Activated naive CD4-positive, alpha-beta T cell treated with anti-CD3 and anti-CD28 coated beads, Interleukin-2, amount 50 U/mL, for 72 hours (primary cell): ENCODE measurements at places on chromosomes 7 and 10. TPM values are rescaled to one million over a fixed set of nuclear protein-coding genes. Genes with fewer than 3 reads are reported as not detected.

DNA sequence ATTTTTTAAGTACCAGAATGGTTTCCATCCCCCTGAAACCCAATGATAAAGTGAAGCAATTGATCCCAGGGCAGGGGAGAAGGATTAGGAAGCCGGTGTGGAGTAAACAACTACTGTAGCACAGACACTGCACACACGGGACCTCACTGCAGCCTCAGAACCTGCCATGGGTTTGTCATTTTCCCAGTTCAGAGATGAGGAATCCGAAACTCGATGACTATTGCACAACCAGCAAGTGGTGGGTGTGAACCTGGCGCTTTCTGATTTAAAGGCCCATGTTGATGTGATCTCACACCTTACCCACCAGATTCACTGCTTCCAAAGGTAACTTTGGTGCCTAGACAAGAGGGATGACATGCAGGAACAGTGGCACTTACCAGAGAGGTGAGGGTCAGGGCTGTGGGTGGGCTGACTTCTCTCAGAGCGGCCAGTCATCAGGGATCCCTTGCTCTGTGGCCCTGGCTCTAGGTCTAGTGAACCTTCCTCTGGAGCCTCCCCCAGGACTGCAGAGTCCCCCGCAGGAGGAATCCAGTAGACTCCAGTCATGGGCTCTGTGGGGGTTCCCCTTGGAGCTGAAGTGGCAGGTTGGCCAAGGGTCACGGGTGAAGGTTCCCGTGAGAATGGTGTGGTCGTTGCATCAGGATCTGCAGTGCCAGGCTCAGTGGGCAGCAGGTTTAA lies 62.8 kb downstream of the PKD1L1 start:
- DNase-seq = no peak

- no peak for DNase-seq
Measured at GRCh38 chr10:44039599-44039998, 345.3 kb downstream of the CXCL12 start.

DNA sequence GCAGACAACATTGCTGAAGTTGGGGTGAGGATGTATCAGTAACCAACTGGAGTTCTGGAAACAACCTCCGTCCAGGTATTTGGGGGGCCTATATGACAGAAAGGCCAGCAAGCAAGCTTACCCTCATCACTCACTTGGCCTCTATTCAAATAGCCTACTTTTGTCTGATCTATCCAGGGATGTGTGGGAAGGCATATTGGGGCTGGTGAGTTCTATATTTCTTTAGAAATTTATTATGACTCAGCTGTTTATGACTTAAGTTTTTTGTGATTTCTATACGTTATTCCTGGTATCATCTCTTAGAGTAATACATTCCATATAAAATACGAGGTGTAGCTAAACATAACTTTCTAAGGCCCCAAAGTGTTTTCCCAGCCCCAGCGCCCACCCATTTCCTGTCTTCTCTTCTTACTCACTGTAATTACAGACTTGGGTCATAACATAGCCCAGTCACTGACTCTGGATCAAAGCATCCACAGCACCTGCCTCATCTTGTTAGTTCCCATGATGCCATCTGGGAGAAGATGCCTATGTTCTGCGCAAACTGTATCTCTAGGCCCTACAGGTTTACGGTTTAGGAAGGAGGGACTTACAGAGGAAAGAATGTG lies 18.1 kb downstream of the GARS1 start:
- DNase-seq = no peak

DNA sequence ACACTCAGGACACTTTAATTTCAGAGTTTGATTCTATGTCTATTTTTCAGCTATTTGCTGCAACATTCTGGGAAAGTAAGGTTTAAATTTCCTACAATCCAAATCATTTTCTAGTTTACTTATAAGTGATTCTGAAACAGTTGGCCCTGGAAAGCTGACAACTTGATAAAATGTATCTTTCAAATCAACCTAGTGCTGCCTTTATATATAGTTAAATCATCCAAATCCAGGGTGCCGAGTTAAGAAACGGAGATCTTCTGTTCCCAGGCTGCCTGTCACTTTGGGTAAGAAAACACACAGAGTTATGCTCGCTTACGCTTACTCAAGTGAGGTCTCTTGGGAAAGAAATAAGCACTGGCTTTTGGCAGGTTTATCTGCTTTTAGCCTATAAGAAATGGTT lies 175.0 kb downstream of the POU6F2 start:
- DNase-seq = no peak

DNA sequence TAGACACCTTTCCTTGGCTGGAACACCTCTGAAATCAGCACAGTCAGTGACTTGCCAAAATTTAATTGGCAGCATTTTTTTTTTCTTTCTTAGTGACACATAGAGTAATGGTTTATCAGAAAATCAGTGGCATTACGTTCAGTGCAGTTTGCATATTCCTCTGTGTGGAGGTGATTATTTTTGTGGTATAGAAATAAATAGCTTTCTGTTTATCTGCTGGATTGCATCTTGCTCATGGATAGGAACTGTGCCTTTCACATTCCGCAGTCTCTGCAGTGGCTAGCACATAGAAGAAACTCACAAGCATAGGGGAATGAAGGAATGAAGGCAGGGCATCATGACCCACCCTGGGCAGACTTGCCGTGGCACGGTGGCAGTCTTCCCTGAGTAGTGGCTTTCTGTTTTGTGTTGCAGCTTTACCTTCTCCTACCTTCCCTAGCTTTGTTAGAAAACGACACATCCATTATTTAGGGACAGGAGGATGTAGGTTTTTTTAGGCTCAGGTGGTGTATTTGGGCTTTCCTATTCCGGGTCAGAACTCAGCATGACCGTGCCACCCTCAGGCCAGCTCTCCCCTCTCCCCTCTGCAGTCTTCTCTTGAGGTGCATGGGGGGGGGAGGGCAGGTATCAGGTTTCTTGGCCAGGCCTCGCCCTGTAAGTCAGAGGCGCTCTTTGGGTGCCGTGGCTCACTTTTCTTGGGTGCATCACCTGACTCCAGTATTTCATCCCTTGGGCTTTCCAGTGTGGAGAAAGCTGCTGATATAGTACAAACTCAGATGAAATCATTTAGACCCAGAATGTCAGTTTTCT lies 112.5 kb upstream of the GJD4 start:
- no peak for DNase-seq

DNA sequence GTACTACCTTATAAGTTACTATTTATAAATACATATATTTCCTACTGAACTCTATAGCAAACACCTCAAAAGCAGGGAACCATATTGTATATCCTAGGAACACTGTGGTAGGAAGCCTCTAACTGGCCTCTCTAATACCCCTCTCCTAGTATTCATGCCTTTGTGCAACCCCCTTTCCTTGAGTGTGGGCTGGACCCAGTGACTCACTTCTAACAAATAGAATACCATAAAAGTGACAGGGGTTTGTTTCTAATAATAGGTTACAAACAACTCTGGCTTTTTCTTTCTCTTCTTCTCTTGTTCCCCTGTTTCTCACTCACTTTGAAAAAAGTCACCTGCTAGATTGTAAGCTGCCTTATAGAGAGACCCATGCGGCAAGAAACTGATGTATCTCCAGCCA lies 51.6 kb upstream of the MACC1 start:
- no peak for DNase-seq

DNA sequence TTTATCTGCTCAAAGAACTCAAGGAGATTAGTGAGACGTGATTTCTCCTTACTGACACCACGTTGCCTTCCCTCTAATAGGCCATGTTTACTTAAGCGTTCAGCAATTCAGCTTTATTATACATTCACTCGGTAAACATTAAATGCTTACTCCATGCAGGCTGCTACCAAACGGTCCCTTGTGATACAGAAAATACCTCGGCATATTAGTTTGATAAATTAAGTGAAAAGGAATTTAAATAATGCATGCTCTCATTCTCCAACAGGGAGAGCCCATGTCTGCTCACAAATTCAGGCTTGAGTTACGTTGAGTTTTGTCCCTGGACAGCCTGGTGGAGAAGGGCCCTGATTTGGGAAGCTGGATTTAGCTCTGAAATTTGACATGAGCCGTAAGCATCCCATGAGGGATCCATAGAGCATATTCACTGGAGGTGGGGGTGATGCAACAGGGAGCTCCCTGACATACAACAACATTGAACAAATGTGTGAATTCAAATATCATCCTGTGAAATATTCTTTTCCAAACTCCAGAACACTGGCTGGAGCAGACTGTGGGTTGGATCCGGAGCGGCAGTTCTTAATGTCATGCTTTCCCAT lies 86.3 kb downstream of the TBXAS1 start:
- DNase-seq = no peak

DNA sequence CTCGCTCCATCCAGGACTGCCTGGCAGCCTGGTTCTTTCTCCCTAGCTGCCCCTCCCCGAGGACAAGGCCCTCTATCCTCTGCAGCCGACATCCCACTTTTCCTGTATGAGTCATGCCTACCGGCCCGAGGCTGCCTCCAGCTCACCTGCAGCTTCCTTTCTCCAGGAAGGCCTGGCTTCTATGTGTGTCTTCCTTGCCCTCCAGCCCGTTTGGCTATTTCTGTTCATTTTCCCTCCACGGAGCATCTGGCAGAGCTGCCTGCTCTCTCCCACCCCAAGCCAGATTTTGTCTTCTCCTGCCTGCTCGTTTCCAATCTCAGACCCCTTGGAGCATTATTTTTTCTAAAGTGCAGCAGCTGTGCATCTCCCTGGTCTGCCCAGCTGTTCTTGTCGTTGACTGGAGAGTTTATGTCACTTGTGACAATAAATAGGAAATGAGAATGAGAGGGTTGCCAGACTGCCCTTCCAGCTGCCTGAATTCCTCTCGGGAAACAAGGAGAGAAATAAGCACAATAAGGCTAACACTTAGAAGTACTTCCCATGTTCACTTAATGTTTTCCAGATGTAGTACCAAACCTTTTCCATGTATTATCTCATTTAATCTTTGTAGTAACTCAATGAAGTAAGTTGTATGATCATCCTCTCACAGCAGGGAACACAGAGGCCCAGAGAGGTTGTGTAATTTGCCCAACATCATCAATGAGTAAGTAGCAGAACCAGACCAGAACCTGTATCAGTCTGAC lies 19.7 kb downstream of the UBTD1 start:
- DNase-seq = no peak

GRCh38 chr10:80464557-80465450 lies 10.7 kb downstream of the TSPAN14 start:
- no peak for DNase-seq

- peak; percentile 43 for DNase-seq
Measured at GRCh38 chr7:102286237-102287110, at the start of gene SH2B2. Gene SH2B2, plus strand, starts transcription at chr7:102286868. Its CDS starts 13,683 bp downstream, at chr7:102300551.

GRCh38 chr10:18293536-18294510 lies 153.6 kb downstream of the CACNB2 start:
- DNase-seq = no peak

- DNase-seq = no peak
Measured at GRCh38 chr7:28768577-28769147, 189.5 kb downstream of the TRIL start.

DNA sequence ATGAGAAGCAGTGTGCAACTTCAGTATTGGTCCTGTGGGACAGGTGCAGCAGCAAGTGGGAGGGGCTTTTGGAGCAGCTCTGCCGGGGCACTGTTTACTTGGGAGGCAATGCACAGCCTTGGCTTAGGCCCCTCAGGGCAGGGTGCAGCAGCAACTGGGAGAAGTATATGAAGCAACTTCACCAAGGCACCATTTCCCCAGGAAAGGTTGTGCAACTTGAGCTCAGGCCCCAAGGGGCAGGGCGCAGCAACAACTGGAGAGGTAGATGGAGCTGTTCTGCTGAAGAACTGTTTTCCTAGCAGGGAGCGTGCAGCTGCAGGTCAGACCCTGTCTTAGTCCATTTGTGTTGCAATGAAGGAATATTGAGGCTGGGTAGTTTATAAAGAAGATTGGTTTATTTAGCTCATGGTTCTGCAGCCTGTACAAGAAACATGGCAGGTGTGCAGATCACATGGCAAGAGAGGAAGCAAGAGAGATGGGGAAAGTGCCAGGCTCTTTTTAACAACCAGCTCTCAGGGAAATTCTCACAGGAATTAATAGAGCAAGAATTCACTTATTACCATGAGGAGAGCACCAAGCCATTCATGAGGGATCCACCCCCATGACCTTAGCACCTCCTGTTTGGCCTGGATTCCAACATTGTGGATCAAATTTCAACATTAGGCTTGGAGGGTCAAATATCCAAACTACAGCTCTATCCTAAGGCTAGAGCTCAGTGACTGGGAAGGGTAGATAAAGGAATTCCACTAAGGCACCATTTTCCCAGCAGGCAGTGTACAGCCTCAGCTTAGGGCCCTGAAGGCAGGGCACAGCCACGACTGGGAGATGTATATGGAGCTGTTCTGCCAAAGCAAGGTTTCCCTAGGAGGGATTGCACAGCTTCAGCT lies 10.9 kb downstream of the GPR141 start:
- DNase-seq = no peak

- DNase-seq = no peak
Measured at GRCh38 chr7:123211545-123211944, 11.8 kb upstream of the SLC13A1 start.

- no peak for DNase-seq
Measured at GRCh38 chr7:157299613-157300368, 37.0 kb upstream of the DNAJB6 start.

DNA sequence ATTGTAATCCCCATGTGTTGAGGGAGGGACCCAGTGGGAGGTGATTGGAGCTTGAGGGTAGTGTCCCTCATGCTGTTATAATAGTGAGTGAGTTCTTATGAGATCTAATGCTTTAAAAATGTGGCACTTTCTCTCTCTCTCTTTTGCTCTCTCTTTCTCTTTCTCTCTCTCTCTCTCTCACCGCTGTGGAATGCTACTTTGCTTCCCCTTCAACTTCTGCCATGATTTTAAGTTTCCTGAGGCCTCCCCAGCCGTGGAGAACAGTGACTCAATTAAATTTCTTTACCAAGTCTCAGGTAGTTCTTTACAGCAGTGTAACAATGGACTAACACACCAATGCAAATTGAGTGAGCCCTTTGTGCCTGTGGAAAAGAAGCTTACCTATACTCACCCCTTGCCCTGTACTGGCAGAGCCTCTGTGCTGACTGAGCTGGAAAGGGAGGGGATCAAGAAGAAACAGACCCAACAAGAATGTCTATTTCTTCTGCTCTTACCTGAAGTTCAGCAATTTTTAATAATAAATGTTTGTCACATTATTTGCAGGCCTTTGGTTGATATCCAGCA lies 642.5 kb upstream of the KCND2 start:
- DNase-seq = no peak

- DNase-seq = no peak
Measured at GRCh38 chr7:69765879-69766278, 167.6 kb downstream of the AUTS2 start.

Gene LRMDA
- not detected for total RNA-seq

Gene ATE1
- total RNA-seq = 18.6 TPM

Gene UPK3B
- 0.68 TPM for total RNA-seq

Gene EPC1
- total RNA-seq = 40.2 TPM

Gene ADAMTS14
- 0.16 TPM for total RNA-seq

Gene FFAR4
- not detected for total RNA-seq

Gene KCNIP2
- total RNA-seq = 6.3 TPM

Gene ADAM22
- total RNA-seq = 1.3 TPM

Gene PON1
- total RNA-seq = not detected

Gene NKX2-3
- not detected for total RNA-seq
